ENCODE measurements at places on chromosomes 5 and 9. TPM values are rescaled to one million over a fixed set of nuclear protein-coding genes. Genes with fewer than 3 reads are reported as not detected.
A peak's percentile ranks its signal among the peaks of the same experiment; 100 is the strongest.

AGXT2 gene
- polyA plus RNA-seq: 45.6 TPM

DNA sequence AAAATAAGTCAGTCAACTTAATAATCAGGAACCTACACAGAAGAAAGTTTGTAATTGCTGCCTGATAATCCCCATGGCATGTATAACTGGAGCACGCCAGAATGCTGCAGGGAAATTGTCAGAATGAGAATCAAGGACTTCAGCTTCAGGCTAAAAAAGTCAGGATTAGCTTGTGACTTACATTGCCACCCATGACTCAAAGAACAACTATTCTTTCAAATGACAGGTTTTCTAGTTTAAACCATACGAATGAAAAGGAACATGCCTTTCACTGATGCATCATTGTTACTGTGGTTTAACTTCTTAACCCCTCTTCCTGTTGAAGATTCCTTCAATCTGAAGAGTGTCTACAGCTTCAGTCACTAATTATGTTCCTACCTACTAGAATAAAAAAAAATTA lies 112.4 kb downstream of the ISL1 start:
- DNase-seq: no peak

PRDM9 gene
- polyA plus RNA-seq: 0.15 TPM

DNA sequence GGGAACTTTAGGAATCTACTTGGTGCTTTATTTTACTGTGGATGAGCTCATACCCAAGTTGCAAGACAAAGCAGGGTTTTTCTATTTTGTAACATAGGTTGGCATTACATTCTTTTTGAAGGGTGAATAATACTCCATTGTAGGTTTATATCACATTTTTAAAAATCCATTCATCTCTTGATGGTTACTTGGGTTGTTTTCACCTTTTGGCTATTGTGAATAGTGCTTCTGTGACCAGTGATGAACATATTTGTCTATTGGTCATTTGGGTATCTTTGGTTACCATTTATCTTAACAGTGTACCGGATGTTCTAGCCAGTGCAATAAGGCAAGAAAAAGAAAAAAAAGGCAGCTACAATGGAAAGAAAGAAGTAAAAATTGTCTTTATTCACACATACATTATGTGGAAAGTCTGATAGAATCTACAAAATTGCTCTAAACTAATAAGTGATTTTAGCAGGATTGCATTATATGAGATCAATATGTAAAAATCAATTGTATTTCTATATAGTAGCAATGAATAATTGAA lies 40.0 kb downstream of the DENND4C start:
- no peak for DNase-seq

GRCh38 chr5:52668544-52669185 lies 119.1 kb upstream of the ITGA1 start:
- DNase-seq: no peak

- DNase-seq: no peak
Measured at GRCh38 chr9:132985489-132985888, 7.0 kb downstream of the GFI1B start.

PKN3 gene
- polyA plus RNA-seq: 13.4 TPM

- no peak for DNase-seq
Measured at GRCh38 chr5:158848634-158849033, 251.1 kb downstream of the EBF1 start.

DNA sequence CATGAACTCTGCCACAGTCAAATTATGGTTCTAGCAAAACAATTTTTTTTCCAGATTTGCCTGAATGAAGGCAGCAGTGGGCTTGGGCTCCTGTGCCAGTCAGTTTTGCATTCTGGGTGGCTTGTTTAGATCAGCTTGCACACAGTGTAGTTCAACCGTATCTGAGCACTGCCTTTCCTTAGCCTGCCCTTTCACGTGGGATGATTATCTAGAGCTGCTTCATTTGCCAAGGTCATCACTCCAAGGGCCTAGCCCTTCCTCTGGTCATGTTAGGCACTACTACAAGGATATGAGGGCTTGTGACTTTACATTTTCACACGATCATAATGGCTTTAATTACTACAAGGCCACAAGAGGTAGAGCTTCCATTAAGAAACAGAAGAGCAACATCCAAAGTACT lies 150.6 kb upstream of the EFNA5 start:
- no peak for DNase-seq

GRCh38 chr9:84557751-84558150 lies 111.8 kb upstream of the NTRK2 start:
- DNase-seq: no peak

MARCOL gene
- not detected for polyA plus RNA-seq

LCN12 gene
- polyA plus RNA-seq: 20.2 TPM

DNA sequence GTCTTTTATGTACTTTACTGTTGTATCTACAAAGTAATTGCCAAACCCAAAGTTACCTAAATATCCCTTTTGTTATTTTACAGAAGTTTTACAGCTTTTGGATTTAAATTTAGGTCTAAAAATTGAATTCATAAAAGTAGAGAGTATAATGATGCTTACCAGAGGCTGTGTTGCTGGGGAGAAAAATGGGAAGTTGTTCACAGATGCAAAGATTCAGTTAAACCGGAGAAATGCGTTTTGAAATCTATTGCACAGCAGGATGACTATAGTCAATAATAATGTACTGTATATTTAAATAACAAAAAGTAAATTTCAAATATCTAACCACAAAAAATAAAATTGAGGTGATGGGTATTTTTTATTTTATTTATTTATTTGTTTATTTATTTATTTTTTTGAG lies 2.6 kb upstream of the ANKRD18A start:
- no peak for DNase-seq

GRCh38 chr9:124776954-124777648 lies at the start of gene OLFML2A:
TSS of gene OLFML2A (plus strand) at chr9:124777133. CDS start at chr9:124777271, 138 bp downstream.
- DNase-seq: no peak

DNA sequence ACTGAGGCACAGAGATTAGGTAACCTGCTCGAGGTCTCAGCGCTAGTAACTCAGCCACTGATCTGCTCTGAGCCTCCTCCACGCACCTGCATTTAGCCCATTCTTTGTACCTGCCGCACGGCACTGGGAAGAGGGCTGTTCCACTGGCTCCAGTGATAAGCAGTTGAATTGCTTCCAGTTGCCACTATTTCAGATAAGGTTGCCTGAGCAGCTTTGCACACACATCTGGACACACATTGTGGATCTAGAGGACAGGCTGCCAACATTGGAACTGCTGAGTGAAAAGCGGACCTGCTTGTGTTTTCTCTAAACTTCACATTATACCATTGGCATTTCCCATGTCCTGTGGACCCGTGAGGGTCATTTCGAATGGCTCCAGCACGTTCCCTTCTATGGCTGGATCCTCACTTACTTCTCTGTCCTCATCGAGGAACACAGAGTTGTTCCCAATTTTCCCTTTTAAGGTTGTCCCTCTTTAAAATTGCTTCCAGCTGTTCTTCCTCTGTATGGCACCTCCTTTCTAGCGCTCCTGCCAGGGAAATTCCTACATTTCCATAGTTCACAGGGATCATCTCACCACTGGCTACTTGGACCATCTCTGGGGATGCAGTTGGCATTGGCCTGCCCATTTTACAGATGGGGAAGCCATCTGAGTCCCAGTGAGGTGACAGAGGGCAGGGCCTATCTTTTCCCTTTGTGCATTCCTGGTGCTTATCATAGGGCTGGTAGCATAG lies 45.9 kb upstream of the RPL26L1 start:
- DNase-seq: no peak

DNA sequence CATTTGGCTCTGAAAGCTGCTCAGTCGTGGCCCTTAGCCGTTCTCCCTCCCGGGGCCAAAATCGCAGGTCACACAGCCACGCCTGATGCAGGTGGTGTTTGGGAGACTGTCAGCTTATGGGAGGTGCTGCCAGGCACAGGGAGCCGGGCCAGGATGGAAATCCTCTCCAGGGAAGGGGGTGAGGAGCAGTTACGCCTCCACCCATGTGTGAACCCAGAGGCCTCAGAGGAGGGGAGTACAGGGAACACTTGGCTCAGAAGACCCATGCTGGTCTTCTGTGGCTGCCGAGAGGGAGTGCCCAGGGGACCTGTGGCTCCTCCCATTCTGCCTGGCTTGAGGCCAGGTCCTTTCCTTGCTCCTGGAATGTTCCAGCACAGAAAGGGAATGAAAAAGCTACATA lies 3.6 kb upstream of the OLFM1 start:
- no peak for DNase-seq

- no peak for DNase-seq
Measured at GRCh38 chr9:5949103-5949699, 58.5 kb downstream of the MLANA start.

DNA sequence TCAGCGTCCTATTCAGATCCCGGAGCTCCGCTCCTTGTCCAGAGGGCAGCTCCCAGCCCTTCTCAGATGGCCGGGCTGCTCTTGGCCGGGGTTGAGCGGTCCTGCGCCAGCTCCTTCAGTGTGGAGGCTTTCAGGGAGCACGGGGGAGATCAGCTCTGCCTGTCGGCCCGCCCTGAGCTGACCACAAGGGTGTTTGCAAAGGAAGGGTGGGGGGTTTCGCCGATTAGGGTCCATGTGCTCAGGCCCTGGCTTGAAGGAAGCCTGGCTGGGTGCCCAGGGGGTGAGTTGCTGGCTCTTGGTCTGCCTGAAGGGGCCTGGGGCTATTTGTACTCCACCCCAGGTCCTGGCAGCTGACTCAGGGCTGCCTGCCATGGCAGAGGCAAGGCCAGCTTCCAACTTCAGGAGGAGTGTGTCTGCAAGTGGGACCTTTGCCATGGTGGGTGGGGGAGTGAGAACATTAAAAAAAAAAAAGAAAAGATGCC lies 250.1 kb upstream of the KLF4 start:
- DNase-seq: no peak

DNA sequence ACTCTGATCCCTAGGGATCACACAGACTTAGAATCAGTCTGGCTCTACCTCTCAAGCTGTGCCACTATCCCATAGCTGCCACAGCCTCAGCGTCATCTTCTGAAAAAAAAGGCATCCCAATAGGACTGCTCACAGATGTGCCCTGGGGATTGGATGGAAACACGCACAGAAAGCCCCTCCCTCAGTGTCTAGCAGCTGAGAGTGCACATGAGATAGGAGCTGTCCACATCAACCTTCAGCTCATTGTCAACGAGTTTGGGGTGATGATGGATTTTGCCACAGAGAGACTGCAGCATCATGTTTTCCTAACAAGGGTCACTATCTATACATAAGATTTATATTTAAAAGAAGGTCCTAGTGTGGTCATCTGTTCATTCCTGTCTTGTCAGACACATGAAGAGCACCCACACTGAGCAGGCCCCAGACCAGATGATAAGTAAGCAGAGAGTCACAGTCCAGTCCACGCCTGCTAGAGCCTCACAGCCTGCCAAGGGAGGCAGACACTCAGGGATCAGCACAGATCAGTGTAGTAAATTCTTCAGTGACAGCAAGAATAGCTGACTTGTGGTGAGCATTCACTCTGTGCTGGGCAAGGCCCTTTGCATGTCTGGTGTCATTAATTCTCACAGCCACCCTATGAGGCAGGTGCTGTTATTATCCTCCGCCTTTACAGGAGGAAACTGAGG lies 25.8 kb downstream of the AFAP1L1 start:
- DNase-seq: no peak

DNA sequence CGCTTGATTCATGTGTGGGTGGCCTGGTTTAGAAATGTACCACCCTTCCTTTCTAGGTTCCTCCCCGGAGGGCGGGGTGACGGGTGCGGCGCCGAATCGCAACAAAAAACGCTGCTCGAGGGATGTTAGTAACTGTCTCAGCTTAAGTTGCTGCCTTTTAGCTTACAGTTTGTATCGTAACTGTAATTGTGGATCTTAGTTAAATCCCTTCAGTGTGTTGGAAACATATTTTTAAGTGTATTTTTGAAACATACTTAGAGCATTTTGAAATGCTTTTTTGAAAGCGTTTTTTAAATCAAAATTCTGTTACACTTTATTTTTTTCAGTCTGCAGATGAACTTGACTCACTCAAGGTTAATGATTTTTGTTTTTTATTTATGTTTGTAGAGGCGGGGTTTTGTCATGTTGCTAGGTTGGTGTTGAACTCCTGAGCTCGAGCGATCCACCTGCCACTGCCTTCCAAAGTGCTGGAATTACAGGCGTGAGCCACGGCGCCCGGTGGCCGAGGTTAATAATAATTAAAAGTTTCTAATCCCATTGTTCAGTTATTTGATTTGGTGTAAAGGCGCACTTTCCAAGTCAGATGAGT lies 997 bp upstream of the CHD1 start:
- peak; percentile 89 for DNase-seq

DNA sequence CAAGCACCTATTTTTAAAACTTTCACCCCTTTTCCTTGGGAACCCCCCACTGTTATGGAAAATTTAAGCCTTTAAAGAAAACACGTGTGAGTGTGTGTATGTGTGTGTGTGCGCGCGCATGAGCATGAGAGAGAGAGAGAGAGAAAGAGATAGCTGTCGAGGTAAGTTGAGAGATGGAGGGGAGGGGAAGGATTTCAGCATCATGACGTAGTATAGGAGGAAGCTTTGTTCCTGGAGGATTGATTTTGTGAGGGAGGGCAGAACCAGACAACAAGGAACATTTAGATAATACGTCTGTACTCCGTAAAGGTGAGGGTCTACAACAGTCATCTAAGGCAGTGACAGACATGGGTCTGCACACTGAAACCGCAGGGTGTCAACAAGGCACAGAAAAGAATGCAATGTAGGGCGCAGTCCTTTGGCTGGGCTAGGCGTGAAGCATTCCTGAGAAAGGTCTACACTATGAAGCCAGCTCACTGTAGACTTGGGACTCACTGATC lies 227.7 kb downstream of the SMARCA2 start:
- DNase-seq: no peak

- no peak for DNase-seq
Measured at GRCh38 chr5:74966141-74967026, 86.0 kb downstream of the GCNT4 start.

DNA sequence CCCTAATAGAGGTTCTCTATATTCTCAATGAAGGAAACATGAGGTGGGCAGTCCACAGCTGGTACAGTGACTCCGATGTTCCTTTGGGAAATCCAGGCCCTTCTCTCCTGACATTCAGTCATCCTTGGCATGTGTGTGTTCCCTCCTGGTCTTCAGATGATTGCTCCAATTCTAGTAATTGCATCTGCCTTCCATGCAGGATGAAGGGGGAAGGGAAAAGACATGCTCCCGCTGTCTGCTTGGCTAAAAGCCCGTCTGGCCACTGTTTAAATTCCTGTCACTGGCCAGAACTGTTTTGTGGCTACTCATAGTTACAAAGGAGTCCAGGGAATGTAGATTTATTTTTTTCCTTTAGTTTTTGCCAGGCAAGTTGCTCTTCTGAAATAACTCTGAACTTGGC lies 65.0 kb downstream of the MAST4 start:
- no peak for DNase-seq

GRCh38 chr5:177294632-177295031 lies 8.9 kb downstream of the RAB24 start:
- DNase-seq: no peak

GRCh38 chr5:119470851-119471451 lies 18.7 kb downstream of the HSD17B4 start:
- peak; percentile 25 for DNase-seq

KCNV2 gene
- 0.27 TPM for polyA plus RNA-seq

GRCh38 chr9:113155911-113156588 lies 5.2 kb downstream of the SLC31A2 start:
- no peak for DNase-seq

PHF24 gene
- polyA plus RNA-seq: 0.33 TPM

- no peak for DNase-seq
Measured at GRCh38 chr5:76960004-76960625, 7.3 kb downstream of the CRHBP start.

Data from left kidney (tissue), 8 donors.